ENCODE measurements at places on chromosomes 7 and 10.

DNA sequence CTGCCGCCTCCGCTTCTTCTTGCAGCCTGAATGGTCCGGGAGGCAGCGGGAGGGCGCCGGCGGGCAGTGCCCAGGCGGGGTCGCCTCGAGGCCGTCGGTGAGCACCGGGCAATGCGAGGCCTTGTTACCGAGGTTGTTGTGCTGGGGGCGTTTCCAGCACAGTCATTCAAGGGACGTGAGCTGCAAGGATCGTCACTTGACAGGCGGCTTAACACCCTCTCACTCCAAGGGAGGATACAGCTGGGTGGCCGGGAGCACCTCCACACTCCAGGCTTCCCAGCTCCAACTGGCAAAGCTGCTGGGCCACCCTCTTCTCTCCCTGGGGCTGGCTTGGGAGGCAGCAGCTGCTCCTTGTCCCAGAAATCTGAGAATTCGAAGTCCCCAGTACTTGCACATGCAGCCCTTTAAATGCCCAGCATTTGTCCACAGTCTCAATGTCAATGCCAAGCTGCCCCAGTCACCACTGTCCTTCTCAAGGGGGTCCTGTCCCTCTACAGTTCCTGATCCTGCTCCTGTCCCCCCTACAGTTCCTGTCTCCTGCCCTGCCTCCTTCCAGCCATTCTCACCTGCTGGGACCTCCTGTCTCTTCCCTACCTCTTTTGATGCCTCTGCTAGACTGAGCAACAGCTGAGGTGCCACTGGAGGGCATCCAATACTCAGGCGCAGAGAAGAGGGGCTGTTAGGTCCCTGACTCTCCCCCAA is 4.4 kb upstream of the HOXA11 start:
- no peak for DNase-seq

GRCh38 chr7:120280743-120281142 is 7.8 kb downstream of the KCND2 start:
- DNase-seq: no peak

DNA sequence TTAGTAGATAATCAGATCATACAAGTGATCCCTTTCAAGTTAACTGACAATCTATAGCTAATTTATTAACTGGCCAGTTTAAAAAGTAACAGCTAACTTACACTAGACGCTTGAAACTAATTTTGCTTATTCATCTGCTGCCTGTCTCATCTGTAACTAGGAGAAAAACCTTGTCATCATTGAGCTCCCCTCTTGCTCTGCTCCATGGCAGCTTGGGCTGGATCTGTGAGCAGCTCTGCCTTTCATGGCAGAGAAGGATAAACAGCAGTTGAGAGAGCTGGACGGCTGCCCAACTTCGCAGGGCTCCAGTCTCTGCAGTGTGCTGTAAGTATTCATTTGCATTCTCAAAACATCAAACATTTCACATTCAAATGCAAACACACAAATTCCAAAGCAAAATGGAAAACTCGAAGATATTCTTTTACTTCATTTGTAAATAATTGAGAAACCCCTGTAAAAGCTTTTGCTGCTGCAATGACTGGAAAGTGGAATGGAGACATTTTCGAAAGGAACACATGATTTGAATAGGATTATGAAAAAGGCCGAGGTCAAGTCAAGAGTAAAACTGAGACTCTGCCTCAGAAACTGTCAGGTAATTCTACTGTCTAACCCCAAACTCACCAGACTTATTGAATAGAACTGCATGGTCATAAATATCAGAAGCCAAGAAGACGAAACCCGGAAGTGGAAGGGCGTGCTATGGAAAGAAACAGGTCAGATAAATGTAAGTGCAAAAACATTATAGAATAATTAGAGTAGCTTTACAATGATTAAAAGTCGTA is 17.6 kb downstream of the SLC35B4 start:
- peak; percentile 32 for DNase-seq

GRCh38 chr7:157889480-157889879 is 552.7 kb downstream of the DNAJB6 start:
- peak; percentile 57 for DNase-seq

- DNase-seq: peak; percentile 37
Measured at GRCh38 chr10:70355051-70356021, 27.1 kb downstream of the LRRC20 start.

DNA sequence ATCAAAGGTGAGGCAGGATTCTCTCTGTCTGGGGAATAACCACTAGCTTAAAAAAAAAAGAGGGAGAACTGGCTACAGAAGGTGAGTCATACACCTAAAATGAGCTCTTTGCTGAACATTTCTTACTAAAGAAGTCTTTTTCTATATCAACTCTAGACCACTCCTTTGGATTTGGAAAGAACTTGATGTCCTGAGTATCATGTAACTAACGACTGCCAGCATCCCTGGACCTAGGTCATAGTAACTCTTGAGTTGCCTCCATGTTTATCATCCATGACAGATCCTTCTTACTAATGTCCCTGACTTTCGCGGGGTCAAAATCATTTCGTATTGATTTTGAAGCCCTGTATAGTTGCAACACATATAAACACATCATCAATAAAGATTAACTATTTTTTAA is 89.1 kb downstream of the CNOT4 start:
- no peak for DNase-seq

- no peak for DNase-seq
Measured at GRCh38 chr10:104306897-104307296, 31.4 kb downstream of the ITPRIP start.

DNA sequence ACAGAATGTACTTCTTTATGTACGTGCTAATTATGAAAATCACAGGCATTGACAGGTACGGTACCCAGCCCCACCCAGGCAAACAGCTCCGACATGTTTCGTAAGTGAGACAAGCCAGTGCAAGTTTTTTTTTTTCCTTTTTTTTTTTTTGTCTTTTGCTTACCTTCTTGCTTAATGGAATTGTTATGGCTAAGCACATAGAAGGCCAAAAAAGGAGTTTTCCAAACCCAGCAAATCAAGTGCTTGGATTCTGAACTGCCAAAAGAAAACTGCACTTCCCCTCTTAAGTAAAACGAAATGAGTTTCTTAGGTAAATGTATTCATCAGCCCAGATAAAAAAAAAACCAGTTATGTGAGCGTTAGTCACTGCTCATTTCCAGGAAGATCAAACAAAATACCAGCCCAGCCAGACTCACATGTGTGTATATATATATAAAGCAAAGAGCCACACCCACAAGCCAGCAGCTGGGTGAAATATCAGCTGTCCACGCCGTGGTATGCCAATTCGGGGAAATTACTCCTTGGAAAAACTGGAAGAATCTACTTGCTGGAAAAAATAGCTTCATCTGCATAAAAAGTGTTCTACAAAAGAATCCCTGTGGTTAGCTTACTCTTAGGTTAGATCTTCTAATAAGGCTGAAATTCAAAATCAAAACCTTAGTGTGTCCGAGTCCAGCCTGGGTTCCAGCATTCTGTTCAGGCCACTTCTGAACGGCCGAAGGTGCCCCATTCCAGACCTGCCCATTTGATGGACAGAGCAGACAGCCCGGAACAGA is 8.0 kb downstream of the KLF6 start:
- peak; percentile 22 for DNase-seq

DNA sequence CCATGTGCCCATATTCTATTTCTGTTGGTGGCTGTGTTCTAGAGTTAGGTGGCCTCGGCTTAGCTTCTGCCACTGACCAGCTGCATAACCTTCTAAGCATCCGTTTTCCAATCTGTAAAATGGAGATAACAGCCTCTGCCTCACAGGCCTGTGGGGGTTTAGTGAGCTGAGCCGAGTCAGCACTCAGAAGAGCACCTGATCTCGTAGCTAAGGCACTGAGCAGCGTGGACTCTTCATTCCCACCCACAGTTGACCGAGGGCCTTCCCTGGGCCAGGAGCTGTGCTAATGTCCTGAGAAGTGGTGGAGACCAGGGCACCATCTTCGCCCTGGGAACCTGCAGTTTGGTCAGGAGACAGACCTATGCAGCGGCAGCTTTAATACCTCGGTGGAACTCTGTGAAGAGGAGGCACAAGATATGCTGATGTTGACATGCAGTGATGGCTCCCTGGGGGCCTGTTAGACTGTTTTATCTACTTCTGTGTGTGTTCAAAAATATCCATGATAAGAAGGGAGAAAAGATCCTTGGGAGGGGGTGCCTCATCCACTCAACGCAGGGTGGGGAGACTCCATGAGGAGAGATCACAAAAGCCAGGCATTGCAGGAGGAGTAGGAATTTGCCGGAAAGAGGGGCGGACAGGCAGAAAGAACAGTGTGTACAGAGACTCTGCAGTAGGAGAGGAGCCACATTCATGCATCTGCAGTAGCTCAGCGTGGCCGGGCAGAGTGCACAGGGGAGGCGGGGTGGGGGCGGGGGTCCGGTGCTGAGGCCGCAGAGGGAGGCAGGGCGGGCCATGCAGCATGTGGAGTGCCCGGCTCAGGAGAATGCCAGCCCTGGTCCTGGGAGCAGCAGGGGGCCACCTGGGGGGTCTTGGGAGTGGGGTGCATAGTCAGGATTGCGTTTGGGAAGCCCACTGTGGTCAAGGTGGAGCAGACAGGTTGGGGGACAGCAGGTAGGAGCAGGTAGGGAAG is 136.8 kb downstream of the C10orf105 start:
- DNase-seq: no peak

DNA sequence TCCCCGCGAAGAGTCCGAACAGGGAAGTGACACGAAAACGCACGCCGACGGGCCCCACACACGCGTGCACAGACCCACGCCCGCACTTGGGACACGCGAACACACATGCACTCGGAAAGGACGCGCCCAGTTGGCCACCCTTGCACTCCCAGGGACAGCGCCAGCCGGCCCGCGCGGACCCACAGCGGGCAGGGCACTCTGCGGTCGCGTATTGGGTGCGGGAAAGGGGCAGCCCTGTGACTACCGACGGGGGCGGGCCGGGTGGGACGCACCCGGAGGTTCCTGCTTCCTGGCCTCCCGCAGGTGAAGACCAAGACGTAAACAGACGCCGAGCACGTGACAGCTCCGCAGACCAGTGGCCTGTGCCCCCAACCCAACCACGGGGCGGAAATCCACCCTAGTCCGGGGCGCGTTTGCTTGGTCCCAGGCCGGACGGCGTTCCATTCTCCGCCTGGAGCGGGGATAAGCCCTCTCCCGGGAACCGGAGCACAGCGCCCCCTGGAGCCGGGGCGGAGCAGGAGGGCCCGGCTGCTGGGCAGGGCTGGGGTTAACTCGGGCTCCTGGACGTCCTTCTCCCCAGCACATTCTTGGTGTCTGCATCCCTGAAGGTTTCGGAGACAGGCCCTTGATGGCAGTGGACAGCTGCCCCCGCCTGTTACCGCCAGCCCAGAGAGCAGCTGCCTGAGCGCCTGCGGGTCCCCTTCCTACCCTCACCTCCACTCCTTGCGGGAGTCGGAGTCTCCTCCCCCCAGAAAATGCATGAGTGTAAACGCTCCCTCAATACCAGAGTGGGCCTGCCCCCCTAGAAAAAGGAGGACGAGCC is 2.0 kb upstream of the LZTS2 start:
- DNase-seq: peak; percentile 82

DNA sequence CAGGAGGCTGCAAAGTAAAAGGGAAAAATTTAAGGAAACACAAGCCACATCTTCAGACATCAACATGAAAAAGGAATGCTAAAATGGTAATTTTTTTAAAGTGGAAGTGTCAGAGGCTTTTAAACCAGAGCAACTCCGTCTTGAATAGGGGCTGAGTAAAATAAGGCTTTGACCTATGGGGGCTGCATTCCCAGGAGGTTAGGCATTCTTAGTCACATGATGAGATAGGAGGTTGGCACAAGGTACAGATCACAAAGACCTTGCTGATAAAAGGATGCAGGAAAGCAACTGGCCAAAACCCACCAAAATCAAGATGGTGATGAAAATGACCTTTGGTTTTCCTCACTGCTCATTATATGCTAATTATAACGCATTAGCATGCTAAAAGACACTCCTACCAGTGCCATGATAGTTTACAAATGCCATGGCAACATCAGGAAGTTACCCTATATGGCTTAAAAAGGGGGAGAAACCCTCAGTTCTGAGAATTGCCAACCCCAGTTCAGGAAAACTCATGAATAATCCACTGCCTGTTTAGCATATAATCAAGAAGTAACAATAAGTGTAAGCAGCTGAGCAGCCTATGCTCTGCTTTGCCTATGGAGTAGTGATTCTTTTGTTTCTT is 128.3 kb downstream of the SKAP2 start:
- no peak for DNase-seq

DNA sequence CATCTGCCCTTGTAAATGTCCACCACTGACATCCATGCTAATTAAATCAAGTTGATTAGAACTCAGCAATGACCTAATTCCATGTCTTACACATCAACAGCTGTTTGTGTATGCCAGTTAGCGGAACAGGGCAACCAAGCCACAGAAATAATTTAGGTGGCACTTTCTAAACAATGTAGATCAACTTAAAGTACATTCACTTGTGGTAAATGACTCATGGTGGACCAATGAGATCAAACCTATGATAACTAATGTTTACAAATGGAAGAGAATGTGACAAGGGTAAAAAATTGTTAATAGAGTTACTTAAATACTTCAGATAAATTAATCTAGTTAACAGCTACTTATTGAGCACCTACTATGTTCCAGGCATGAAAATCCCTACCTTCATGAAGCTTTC is 63.1 kb upstream of the ICA1 start:
- DNase-seq: no peak

GRCh38 chr10:12564173-12564572 is 214.8 kb downstream of the CAMK1D start:
- no peak for DNase-seq

- peak; percentile 35 for DNase-seq
Measured at GRCh38 chr7:80298201-80298600, 163.6 kb downstream of the GNAI1 start.

DNA sequence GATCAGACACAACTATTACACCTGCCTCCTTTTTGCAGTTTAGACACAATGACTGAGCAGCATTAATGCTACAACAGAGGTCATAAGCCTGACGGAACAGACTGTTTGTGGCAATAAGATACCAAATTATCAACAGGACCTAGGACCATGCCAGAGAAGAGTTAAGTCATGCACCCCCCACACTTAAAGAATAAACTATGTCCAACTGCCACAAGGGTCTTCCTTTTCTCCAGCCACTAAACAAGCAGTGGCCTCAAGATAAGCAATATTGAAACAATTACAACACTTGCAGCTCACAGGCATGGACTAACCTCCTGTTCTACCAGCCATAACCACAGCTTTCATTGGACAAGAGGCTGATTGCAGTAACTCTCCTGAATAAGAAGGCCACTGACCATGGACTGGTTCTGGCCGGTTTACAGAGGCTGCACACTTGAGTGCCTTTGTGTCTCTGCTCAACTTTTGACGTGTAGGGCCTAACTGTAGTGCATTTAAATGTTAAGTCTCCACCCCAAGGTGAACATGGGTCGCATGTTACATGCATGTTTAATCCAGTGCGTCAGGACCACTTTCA is 104.4 kb downstream of the STRA8 start:
- DNase-seq: no peak

- DNase-seq: no peak
Measured at GRCh38 chr7:64888901-64889685, 14.0 kb upstream of the ZNF273 start.

- DNase-seq: no peak
Measured at GRCh38 chr7:91835091-91835825, 45.2 kb downstream of the MTERF1 start.

DNA sequence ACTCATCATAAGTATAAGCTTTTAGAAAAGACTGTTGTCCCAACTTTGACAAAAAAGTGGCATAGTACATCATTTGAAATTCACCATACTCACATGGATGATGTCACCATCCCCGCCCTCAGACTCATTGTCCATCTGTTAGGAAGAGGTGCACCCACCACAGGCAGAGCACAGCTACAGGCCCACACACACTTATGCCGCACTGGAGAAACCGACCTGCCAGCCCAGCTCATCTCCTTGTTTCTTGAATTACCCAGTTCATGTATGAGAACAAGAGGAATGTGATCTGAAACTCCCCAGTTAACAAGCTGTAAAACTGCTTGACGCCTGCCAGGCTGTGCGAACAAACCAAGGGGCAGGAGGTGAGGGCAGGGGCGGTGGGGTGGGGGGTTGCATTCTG is 312.0 kb downstream of the DPP6 start:
- no peak for DNase-seq

GRCh38 chr10:7373039-7373438 is 37.8 kb downstream of the SFMBT2 start:
- DNase-seq: no peak
